ENCODE measurements at places on chromosomes 13 and 19.

GRCh38 chr13:30998136-30999088, 66.0 kb downstream of the TEX26 start:
- peak; percentile 27 for DNase-seq

DNA sequence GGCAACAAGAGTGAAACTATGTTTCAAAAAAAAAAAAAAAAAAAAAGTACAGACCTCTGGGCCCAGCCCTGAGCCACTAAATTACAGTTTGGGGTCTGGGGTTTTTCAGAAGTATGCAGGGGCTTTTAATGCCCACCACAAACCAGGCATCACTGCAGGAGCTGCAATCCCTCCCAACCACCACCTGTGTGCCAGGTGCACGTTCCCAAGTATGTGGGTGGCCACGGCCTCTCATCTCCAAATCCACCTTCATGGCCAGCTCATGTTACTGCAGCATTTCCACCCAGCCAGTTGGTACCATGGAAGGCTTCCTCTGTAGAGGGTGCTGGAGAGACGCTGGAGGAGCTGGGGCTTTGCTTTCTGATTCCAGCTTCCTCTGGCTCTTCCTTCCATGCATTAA, 26.5 kb downstream of the CEP89 start:
- no peak for DNase-seq

DNA sequence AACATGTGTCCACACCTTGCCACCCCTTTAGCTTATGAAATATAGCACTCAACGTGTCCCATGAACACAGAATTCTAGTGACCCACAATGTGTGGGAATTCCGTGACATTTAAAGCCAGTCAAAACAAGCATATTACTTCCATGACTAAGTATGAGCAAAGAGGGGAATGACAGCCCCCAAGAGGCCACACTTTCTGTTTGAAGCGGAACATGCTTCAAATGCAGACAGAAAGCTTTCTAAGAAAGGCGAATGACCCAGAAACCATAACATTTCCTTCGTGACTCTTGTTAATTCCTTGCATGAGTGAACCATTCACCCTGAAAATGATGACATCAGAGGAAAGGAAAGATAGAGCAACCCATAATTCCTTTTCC, 122.0 kb upstream of the FNDC3A start:
- DNase-seq: no peak

DNA sequence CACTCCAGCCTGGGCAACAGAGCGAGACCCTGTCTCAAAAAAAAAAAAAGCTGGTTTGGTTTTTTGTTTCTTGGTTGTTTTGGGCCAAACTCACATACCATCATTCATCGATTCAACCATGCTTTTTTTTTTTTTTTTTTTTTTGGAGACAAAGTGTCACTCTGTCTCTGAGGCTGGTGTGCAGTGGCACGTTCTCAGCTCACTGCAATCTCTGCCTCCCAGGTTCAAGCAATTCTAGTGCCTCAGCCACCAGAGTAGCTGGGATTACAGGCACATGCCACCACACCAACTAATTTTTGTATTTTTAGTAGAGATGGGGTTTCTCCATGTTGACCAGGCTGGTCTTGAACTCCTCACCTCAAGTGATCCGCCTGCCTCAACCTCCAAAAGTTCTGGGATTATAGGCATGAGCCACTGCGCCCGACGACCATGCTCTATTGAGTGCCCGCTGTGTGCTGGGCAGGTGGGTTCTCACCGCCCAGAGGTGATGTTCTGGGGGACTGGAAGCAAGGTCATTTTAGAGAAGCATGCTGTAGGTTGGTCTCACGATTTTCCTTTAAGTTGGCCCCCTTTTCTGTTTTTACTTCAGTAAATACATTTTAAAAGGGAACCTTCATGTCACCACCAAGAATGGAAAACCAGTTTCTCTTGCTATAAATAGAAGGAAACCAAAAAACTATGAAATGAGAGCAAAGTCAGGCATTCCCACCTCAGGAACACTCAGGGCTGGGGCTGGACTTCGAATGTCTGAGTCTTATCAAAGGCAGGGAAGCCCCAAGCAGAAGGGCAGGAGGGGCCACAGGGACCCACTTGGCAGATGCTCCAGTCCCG, 8.3 kb upstream of the JUND start:
- DNase-seq: no peak

- peak; percentile 1 for DNase-seq
Observed at GRCh38 chr13:74158028-74158427, 23.8 kb upstream of the KLF12 start.

GRCh38 chr19:46919324-46919723, 58.5 kb downstream of the ARHGAP35 start:
- no peak for DNase-seq

- no peak for DNase-seq
Observed at GRCh38 chr13:51689663-51689996, 105.4 kb downstream of the WDFY2 start.

DNA sequence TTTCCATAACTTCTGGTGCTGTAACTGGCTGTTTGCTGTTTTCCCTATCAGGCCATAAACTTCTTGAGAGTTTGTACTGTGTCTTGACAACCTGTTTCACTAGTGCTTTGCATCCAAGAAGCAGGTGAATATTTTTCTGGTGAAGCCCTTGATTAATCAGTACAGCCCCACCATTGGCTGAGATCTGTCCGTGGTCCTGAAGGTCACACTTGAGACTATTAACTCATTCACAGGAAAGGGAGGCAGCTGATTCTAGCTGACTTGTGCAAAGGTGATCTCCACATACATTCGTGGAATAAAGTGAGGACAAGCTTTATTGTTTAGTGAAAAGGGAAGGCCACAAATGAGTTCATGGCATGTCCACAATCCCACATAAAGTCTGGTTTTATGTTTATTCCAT, 61.4 kb upstream of the ZNF835 start:
- no peak for DNase-seq

GRCh38 chr19:4499318-4499717, 19.0 kb downstream of the PLIN4 start:
- no peak for DNase-seq

- DNase-seq: no peak
Observed at GRCh38 chr19:41255171-41255570, 9.0 kb upstream of the HNRNPUL1 start.

- DNase-seq: peak; percentile 87
Observed at GRCh38 chr13:27270594-27271520, at the start of gene RASL11A. Gene RASL11A (plus strand): TSS chr13:27270830. CDS start chr13:27270945, 115 bp downstream.

GRCh38 chr19:17235971-17236777, 9.5 kb downstream of the NR2F6 start:
- no peak for DNase-seq

DNA sequence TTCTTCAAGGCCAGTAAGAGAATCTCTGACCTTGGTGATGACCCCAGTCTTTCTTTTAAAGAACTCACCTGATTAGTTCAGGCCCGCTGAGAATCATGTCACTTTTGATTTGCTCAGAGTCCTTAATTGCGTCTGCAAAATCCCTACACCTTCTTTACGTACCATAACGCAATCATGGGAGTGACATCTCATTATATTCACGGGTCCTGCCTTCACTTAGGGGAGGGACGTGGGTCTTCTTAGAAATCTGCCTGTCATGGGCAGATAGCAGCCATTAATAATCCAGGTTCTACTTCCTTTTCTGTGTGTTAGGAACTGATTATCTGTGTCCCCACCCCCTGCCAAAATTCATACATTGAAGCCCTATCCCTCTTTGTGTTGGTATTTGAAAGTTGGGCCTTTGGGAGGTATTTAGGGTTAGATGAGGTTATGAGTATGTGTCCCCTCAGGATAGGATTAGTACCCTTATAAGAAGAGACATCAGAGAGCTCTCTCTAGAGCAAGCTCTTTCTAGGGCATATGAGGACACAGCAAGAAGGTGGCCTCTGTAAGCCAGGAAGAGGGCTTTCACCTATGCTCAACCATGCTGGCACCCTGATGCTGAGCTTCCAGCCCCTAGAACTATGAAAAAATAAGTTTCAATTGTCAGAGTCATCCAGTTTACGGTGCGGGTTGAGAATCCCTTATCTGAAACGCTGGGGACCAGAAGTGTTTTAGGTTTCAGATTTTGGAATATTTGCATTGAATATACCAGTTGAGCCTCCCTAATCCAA, 9.9 kb downstream of the TPP2 start:
- no peak for DNase-seq

DNA sequence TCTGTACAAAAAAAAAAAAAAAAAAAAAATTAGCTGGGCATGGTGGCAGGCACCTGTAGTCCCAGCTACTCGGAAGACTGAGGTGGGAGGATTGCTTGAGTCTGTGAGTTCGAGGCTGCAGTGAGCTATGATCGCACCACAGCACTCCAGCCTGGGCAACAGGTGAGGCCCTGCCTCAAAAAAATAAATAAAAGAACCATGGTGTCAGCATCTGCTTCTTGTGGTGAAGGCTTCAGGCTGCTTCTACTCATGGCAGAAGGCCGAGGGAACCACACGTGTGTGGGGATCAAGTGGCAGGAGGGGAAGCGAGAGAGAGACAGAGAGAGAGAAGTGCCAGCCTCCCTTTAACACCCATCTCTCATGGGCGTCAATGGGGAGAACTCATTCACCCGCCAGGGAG, 13.5 kb downstream of the BCL3 start:
- DNase-seq: no peak

- DNase-seq: no peak
Observed at GRCh38 chr13:113443991-113444390, 9.3 kb downstream of the ADPRHL1 start.

GRCh38 chr19:46447006-46447405, 18.3 kb upstream of the PNMA8C start:
- DNase-seq: no peak

GRCh38 chr19:38062959-38063761, 156.2 kb downstream of the SIPA1L3 start:
- no peak for DNase-seq

DNA sequence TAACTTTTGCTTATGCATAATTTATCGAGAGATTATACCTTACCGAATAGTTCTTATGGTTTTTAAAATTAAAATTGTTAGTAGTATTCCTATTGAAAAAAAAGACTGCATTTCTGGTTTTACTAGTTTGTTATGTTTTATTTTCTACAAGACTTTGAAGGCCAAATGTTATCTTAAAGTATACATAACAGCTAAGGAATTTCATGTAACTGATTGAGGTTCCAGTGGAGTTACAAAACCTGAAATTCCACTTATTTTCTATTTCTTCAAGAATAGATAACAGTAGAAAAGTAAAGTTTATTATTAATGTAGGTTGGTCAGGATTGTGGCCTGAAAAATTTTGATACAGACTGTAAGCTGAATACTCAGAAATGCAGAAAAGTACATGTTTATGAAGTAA, 1216.0 kb upstream of the PCDH20 start:
- no peak for DNase-seq

DNA sequence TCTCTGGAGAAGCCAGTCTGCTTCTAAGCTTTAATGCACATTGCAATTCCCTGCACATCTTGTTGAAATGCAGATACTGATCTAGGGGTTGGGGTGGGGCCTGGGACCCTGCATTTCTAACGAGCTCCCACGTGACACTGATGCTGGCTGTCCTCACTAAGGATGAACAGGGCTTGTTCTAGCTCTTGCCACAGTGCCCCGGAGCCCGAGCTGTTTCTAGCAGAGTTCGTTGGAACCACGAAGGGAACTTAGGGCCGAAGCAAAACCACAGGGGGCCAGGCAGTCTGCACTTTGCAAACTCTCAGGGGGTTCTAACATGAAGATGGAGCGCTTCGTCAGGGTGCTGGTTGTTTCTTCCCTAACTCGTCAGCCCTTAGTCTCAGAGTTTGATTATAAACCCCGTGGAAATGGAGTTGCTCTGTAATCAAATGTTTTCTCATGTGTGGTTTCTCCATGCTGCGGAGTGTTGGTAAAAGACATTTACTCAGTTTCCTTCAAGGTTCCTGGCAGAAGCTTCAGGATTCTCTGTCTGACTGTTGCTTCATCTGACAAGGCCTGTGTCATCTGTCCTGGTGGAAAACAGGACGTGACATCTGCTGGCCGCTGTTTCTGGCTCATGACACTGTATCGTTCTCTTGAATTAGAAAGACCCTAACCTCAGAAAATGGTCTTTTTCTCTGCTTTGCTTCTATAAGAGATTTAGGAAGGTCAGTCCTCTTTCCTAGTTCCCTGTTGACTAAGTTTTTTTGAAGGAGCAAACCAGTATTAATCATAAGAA, 221.5 kb downstream of the TEX29 start:
- DNase-seq: no peak

DNA sequence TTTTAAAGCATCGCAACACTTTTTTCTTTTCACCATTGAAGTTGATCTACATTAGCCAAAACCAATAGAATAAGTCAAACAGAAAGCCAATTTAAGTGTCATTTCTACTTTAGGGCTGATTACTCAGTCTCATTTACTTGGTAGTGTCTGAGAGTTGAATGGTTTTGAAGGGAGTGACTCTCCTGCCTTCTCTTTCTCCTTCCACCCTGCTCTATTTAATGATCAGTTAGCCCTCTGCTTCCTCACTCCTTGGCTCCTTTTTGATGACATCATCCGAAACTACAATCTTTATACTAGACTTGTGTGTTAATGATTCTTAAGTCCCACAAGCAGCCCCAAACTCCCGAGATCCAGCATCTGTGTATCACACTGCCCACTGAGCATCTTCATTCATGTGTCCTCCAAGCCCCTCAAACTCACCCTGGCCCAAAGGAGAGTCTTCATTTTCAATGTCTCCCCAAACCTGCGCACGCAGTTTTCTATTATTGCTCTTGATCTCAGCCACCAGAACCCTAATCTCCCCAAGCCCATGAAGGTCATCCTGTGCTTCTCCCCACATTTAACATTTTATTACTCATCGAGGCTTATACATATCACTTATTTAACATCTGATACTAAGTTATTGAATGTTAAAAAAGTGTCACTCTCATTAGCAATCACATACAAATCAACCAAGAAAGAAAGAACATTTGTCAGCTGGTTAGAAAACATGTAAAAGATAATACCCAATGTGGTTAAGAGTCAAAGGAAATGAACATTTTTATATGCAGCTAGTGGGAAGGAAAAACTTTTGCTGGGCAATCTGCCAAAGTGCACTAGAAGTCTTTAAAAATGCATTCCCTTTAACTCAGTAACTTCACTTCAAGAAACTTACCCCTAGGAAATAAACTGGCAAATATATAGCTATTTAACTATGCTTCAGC, 32.2 kb upstream of the ARGLU1 start:
- no peak for DNase-seq

Measured in AG09319 (cell line).